ENCODE measurements at places on chromosomes 16 and 17.

- peak; percentile 8 for DNase-seq
These were observed at the start of gene TMEM98 for GRCh38 chr17:32927724-32928585. Gene TMEM98 (plus strand): TSS chr17:32928153. CDS start chr17:32931529, 3,376 bp downstream.

- DNase-seq = no peak
These were observed 33.7 kb downstream of the RGS9 start for GRCh38 chr17:65170839-65171238.

- no peak for DNase-seq
These were observed 35.7 kb upstream of the NDRG4 start for GRCh38 chr16:58464047-58464915.

DNA sequence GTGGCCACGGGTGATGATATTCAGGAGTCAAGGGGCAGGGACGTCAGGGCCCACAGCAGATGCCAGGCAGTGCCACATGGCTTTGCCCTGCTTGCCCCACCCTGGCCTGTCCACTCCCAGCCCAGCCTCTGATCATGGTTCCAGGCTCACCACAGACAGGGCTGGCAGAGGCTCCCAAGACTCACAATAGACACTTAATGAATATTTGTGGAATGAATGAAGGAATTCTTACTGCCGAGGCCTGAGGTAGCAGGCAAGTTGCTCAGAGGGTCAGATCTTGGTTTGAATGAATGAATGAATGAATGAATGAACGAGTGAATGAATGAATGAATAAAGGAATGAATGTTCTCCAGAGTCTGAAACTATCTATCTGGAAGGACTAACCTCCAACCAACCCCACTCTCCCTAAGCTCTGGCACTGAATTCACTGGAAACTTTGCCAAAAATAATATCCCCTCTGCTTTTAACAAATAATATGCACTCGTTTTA, 60.9 kb downstream of the RAI1 start:
- DNase-seq = no peak

DNA sequence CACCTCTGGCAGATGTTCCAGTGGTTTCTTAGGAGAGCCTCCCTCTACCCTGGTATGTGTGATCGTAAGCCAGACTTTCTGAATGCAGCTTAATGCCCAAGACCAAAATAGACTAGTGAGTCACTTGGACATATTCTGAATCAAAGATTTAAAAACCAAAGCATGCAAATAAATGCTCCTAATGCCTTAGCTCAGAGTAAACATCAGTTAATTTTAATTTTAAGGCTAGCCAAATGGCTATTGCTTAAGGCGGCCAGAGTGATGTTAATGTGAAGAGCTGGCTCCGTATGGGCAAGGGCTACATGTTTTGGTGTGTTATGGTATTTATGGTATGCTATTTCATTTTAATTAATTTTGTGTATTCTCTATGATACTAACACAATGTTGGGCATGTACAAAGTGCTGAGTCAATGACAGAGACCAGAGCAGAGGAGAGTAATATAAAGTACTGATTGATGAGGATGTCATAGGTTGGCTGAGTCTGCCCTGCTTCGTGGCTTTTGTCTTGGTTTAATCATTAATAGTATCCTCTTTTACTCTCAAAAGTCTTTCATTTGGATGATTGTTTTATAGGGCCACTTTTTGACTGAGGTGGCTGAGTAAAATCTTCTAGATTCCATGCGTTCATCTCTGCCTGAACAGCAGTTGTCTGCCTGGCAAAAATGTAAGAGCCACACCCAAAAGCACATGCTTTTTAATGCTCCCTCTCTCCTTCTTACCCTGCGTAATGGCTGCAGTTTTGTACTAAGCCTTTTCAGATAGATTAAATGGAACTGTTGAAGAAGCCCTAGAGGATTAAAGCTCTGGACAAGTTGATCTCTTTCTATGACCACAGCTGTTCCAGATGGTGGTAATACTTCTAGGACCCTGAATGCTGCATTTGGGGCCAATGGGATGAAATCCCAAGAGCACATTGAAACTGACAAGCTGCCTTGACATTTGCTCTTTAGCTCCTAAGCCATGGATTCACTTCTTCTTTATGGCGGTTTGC, 59.6 kb downstream of the MAP2K6 start:
- DNase-seq = no peak

- no peak for DNase-seq
These were observed 129.9 kb downstream of the TMEM132E start for GRCh38 chr17:34709158-34709754.

- DNase-seq = no peak
These were observed 330.2 kb downstream of the C16orf95 start for GRCh38 chr16:86986809-86987487.

DNA sequence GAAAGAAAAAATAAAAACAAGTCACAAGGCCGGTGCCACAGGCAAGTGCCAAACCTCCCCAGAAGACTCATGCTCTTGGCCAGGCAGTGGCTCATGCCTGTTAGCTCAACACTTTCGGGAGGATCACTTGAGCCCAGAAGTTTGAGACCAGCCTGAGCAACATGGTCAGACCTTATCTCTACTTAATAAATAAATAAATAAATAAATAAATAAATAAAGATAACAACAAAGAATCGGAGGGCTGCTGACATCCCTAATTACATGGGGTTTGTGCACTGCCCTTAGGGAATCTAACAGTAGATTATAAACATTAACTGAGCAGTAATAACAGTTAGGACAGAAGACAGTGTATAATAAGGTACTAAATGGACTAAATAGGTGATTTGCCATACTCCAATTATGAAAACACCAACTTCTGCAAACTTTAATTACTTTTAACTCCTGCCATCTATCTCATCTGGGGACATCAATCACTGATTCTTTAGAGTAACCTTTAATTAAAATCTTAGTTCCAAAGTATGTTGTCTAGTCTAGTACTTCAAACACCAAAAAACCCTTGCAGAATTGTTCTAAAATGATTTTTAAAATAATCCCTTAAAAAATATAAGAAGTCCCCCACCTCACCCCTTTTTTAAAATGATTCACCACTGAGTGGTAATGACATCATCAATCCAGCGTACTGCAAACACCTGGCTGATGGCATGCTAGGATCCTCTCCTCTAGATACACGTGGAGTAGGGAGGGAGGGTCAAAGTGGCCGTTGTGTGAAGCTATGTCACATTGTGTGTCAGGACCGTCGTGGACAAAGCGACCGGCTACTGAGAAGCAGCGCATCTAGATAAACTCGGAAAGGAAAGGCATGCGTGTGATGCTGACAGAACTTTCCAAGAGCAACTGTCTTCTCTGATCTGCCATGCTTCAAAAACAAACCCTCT, 28.5 kb downstream of the CYTH1 start:
- no peak for DNase-seq

DNA sequence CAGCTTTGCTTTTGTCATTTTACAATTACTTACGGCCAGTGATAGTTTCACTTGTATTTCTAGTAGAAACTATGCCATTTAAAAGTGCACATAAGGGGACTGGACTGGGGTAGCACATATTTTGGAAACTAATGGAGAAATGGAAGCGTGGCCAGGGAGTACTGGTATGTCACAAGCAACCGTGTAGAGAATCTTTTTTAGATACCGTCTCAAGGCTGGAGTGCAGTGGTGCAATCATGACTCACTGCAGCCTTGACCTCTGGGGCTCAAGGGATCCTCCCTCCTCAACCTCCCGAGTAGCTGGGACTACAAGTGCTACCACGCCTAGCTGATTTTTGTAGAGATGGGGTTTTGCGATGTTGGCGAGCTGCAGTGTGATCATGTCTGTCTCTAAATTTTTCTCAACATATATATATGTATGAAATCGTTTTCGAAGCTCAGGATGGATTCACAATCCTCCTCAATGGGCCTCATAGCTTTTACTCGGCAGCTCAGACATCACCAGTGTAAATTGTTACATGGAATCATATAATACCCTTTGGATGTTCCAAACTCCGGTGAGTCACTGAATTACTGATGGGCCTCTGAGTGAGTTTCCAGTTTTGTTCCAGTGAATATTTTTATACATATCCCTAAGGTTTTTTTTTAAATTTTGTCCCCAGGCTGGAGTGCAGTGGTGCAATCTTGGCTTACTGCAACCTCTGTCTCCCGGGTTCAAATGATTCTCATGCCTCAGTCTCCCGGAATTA, 51.7 kb downstream of the ZNF778 start:
- DNase-seq = no peak

GRCh38 chr16:47660540-47660939, 199.4 kb downstream of the PHKB start:
- DNase-seq = no peak

- DNase-seq = no peak
These were observed 179.7 kb downstream of the RAB11FIP4 start for GRCh38 chr17:31570951-31571892.

DNA sequence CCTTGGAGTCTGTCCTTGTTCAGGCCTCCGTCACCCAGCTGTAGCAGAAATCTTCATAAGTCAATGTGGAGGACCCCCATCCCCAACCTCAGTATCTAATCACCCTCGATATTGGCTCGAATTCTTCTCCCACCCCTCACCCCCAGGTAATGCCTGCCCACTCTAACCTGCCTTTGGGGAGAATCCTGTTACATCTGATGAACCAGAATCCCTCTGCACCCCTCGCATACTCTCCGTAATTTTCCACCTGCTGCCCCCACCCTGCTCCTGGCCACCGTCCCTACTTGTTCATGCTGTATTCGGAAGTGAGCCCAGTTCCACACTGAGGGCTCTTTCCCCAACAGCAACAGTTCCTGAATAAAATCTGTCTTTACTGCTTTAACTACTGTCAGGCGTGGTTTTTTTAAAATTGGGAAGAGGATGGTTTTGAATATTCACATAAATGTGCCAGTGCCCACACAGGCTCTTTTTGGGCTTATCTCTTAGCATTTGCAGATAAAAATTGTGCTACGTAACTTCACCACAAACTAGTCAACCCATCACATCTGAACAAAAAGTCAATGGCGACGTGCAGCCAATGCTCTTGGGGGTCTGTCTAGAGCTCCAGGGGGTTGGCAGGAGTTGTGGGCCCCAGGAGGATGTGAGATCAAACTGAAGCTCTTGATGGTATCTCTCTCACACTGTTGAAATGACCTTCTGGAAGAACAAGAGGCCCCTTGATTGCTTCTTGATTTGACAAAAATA, 73.7 kb downstream of the NETO2 start:
- DNase-seq = no peak

DNA sequence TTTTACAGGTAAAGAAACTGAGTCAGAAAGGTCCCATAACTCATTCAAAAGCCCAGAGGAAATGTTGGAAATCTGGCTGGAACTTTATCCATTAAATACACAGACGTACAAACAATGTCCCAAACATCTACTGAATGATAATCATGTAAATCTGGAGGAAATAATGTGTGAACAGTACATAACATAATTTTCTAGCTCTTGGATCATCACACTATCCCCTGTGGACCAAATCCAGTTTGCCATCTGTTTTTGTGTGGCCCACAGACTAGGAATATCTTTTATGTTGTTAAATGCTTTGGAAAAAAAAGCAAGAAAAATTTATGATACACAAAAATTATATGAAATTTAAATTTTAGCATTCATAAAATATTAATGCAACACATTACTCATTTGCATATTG, 389.9 kb upstream of the SOX9 start:
- no peak for DNase-seq

DNA sequence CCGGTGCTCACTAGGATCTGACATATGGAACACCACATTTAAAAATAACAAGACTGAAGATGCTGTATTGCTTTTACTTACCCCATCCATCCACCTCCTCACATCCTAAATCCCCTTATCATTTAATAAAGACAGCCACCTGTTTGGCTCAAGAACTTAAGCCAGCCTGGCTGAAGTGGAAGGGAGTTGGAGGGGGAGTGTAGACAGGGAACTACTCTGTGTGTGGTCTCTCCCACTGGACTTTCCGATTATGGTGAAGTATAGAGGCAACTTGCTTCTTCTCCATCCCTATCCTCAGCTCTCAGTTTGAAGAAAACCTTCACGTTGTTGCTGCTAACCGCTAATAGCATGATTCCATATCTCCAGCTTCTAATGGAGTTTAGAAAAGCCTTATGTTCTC, 313.4 kb downstream of the CDH11 start:
- DNase-seq = no peak

DNA sequence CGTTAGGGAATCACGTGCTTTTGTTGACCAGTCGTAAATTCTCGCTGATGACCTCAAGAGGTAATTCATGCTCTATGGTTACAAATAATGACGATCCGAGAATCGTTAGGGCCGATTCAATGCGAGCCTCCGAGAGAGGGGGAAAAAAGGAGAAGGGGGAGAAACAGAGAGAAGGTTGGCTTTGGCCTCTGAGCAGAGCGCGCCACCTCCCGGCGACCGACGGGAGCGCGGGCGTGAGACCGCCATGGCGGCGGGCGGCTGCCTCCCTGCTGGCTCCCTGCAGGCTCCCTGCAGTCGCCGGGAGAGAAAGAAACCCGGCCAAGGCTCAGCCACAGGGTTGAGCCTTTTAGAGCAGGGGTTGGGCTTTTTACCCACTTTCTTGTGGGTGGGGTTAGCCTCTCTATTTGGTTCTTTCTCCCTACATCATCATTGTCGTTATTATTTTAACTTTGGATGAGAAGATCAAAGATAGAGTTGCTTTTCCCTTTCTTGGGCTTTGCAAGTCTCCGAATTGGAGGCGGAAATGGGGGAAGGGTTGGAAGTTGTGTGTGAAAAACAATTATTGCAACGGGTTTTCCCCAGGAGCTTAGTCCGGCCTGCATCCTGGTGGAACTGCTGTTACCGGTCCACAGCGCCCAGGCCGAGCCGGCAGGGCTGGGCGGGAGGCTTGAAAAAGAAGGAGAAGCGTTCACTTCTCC, 410 bp upstream of the HOXB5 start:
- peak; percentile 80 for DNase-seq

DNA sequence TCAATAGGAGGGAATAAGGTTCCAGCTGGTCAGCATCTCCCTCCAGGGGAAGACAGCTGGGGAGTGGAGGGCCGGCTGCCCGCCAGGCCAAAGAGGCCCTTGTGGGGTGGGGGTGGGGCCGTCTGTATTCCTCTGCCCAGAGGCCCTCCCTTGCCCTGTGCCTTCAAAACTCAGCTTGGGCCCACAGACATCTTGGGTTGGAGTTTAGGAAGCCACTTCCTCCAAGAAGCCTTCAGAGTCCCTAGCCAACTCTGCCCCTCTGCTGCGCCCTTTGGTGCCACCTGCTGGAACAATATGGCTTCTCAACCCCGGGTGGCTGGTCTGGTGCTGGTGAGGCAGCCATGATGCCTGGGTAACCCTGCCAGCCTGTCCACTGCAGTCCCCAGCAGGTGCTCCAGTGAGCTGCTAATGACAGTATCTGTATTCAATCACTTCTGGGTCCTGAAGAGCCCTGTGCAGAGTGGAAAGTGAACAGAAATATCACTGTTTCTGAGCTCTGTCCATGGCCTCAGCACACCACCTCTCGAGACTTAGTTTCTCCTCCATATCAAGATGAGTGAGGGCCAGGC, 16.7 kb downstream of the HSD11B2 start:
- peak; percentile 71 for DNase-seq

DNA sequence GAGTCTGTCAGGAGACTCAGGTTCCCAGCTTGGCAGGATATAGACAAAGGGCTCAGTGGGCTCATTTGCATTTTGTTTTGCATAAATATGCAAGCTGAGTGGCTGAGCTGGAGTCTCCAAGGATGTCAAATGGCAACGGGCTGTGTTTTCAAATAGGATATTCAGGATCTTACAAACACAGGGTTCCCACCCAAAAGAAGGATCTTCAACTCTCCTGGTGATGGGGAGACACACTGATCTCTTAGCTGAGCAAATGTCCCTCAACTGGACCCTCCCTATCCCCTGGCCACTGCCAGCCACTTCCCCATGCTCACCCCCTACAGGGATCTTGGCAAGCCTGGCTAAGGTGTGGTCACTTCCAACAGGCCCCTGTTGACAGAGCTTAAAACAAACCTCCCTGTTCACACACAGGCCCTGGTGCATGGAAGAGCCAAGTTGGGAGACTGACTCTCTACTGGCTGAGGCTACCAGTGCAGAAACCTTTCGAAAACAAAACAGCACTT, 61.6 kb downstream of the SOX9 start:
- DNase-seq = no peak

Data from stimulated activated CD8-positive, alpha-beta memory T cell treated with anti-CD3 and anti-CD28 coated beads, Interleukin-2, amount 100 ng/mL, for 48 hours (primary cell).